ENCODE measurements at places on chromosomes 4 and X. TPM values are rescaled to one million over a fixed set of nuclear protein-coding genes. Genes with fewer than 3 reads are reported as not detected.

The ASB12 gene
- total RNA-seq: not detected

The TADA2B gene
- 17.9 TPM for total RNA-seq

The NAP1L3 gene
- 0.37 TPM for total RNA-seq

The IL13RA2 gene
- total RNA-seq: 0.60 TPM

The ABLIM2 gene
- 7.6 TPM for total RNA-seq

The GRIA2 gene
- not detected for total RNA-seq

The TLR2 gene
- total RNA-seq: 0.85 TPM

The XG gene
- not detected for total RNA-seq

The PLK4 gene
- total RNA-seq: 19.2 TPM

The UGT2A3 gene
- total RNA-seq: 0.05 TPM

The SLC6A14 gene
- total RNA-seq: not detected

The TMPRSS11A gene
- total RNA-seq: not detected

The STPG2 gene
- not detected for total RNA-seq

The NDNF gene
- total RNA-seq: not detected

The RBM41 gene
- 10.0 TPM for total RNA-seq

The CNGA1 gene
- not detected for total RNA-seq

The RAB33A gene
- total RNA-seq: 0.11 TPM

The SPIN4 gene
- 5.2 TPM for total RNA-seq

The PIM2 gene
- 8.8 TPM for total RNA-seq

The FREM3 gene
- total RNA-seq: not detected

Measured in A549 treated with dexamethasone at 1 μM for 4 hours (cell line).